Hematopoietic multipotent progenitor cell (in vitro differentiated cells): ENCODE measurements at places on chromosomes 5 and 9. TPM values are rescaled to one million over a fixed set of nuclear protein-coding genes. Genes with fewer than 3 reads are reported as not detected.

Gene ANKRD18B
- total RNA-seq, result under 0.01 TPM

Gene C5orf58
- under 0.01 TPM for total RNA-seq

Gene CAST
- total RNA-seq, result 29.9 TPM

Gene PPP1R26
- 21.3 TPM for total RNA-seq

Gene TMEM232
- 1.9 TPM for total RNA-seq

Gene CDX1
- not detected for total RNA-seq

Gene MARCOL
- not detected for total RNA-seq

Gene ZNF483
- total RNA-seq, result 1.1 TPM

Gene NR2F1-AS1
- total RNA-seq, result not detected

Gene DCAF10
- 14.3 TPM for total RNA-seq

Gene CDH10
- total RNA-seq, result under 0.01 TPM

Gene SSBP2
- 141 TPM for total RNA-seq

Gene SH3RF2
- total RNA-seq, result under 0.01 TPM

Gene FOXD4
- 0.27 TPM for total RNA-seq

Gene CCL28
- total RNA-seq, result 8.9 TPM
